ENCODE measurements at places on chromosomes 11 and 22.

DNA sequence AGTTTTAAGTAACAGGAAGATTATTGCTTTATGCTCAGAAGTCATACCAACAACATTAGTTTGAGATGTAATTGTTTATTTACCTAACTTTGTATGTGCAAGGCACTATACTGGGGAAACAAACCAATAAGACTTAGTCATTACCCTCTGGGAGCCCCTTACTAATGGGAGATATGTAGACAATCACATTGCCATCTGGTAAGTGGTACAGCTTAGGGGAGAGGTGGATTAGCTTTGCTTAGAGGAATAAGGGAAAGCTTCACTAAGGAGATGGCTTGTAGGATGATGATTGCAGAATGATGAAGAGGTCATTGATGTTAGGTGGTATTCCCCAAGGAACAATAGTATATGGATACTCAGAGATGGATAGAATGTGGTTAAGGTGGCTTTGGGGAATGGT lies 17.5 kb downstream of the EMSY start:
- DNase-seq: no peak

GRCh38 chr22:29912141-29912540 lies 29.2 kb downstream of the MTMR3 start:
- DNase-seq: no peak

DNA sequence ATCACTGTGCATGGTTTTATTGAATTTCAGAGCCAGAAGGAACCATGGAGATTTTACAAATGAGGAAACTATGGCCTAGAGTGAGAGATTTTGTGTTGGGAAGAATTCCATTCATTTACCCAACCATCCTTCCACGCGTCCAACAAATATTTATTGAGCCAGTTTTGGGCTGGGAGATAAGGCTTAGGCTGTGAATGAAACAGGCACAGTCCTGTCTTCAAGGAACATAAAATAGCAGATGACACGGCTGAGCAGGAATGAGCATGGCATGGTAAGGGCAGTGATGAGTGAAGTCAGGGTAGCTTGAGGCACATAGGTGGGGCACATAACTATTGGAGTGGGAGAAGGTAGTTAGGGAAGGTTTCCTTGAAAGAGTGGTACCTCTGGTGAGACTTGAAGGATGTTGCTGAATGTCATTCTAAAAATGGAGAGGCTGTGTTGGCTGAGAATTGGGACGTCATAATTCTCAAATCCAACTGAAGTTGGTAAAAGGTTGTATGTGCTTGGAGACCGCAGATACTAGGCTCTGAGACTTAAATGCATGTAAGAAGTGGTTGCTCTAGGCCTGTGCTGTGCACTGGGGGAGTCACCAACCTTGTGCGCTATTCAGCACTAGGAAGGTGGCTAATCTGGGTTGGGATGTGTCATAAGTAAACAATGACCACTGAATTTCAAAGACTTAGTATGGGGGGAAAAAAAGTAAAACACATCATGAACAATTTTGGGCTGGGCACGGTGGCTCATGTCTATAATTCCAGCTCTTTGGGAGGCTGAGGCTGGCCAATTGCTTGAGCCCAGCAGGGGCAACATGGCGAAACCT lies 51.9 kb downstream of the TEAD1 start:
- DNase-seq: no peak

GRCh38 chr22:23157560-23158515 lies 12.6 kb downstream of the RAB36 start:
- no peak for DNase-seq

Measured in activated naive CD4-positive, alpha-beta T cell treated with anti-CD3 and anti-CD28 coated beads for 36 hours (primary cell).